ENCODE measurements at places on chromosomes 5 and 9. TPM values are rescaled to one million over a fixed set of nuclear protein-coding genes. Genes with fewer than 3 reads are reported as not detected.

The GADD45G gene
- total RNA-seq: 10.9 TPM

The TRIP13 gene
- total RNA-seq: 35.7 TPM

The SCGB3A2 gene
- not detected for total RNA-seq

The MARVELD2 gene
- total RNA-seq: 0.16 TPM

The DAB2IP gene
- not detected for total RNA-seq

The DMRT3 gene
- not detected for total RNA-seq

The F2R gene
- total RNA-seq: 4.3 TPM

The CDH9 gene
- not detected for total RNA-seq

The FAM169A gene
- 1.8 TPM for total RNA-seq

The RAB3C gene
- total RNA-seq: not detected

The ZNF782 gene
- 5.7 TPM for total RNA-seq

Measured in T-helper 2 cell treated with Interferon-gamma antibody and Interleukin-4, amounts not matched to agents 100 ng/mL and 5 ng/mL, for 36 hours (primary cell).